ENCODE measurements at places on chromosomes 11 and 22.

GRCh38 chr11:44133335-44133946 is 38.0 kb downstream of the EXT2 start:
- DNase-seq: peak; percentile 83

- no peak for DNase-seq
Measured at GRCh38 chr11:95432714-95433503, 201.9 kb upstream of the SESN3 start.

DNA sequence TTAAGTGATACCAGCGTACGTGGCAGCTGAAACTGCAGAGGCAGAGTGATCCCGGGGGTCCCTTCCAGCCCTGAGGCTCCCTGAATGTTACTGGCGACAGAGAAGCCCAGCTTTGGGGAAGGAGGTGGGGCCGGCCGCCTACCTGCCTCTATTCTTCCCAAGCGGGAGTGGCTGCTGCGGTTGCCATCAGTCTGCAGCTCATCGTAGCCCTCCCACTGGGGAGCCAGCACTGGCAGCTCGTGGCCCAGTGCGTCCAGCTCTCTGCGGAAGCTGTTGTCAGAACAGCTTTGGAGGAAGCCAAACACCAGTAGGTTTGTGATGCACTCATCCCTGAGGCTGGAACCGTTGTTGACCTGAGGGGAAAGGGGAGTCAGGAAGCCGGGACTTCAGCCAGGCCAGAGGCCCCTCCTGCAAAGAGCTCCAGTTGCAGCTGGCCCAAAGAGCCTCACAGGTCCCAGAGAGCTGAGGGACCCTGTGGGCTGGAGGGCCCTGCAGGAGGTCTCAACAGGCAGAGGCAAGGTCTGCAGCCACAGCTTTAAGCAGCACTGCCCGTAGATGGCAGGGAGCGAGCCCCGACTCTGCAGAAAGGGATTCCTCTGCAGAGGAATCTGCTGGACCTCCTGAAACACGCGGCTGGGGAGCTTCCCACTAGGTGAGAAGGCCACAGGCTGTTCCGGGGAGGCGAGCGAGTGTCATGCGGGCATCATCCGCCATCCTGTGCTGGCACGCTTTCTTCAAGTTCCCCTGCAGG is 30.4 kb downstream of the BID start:
- no peak for DNase-seq

- DNase-seq: no peak
Measured at GRCh38 chr11:102874852-102875251, at the start of gene MMP12. MMP12 (minus strand) TSS chr11:102874982; CDS start chr11:102874937, 45 bp downstream.

- peak; percentile 92 for DNase-seq
Measured at GRCh38 chr11:46238967-46239800, 38.3 kb upstream of the CREB3L1 start.
